ENCODE measurements at places on chromosomes 7 and 10. TPM values are rescaled to one million over a fixed set of nuclear protein-coding genes. Genes with fewer than 3 reads are reported as not detected.

DNA sequence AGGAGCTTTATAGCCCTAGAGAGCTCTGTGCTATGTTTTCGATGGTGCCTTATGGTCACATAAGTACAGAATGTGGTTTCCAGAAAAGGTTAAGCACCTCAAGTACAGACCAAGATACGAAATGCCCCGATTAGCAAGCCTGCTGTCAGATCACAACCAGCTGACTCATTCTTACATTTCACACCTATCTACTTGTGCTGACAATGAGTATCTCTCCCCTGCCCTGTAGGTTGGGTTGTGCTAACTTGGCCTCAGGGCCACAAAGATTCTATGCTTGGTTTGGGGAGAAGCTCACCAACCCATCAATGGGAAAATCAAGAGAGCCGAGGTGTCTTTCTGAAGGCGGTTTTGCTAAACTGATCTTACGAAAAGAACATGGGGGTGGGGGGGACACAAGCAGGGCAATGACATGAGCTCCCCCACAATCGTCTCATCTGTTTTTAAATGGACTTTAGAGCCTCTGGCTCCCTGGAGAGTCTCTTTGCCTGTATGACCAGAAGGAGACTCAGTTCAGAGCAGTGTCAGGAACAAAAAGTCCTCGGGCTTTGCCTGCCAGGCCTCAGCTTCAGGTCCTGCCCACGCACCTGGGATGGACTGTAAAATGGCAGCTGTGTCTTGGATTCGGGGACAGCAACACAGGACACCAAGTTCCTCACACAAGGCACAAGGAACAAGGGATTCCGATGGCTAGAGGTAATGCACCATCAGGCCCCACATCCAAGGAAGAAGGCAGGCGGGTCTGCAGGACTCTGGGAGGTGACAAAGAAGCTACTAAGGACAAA lies 55.1 kb downstream of the FAM53B start:
- no peak for DNase-seq

- peak; percentile 74 for DNase-seq
Observed at GRCh38 chr10:120610791-120611190, 153.8 kb downstream of the PLPP4 start.

TNS3 gene
- 34.6 TPM for total RNA-seq

PHYHIPL gene
- 1.7 TPM for total RNA-seq

HOXA6 gene
- total RNA-seq, result not detected

PSD gene
- 94.0 TPM for total RNA-seq

OR2A12 gene
- not detected for total RNA-seq
